Hippocampal formation (tissue), 2 donors: ENCODE measurements at places on chromosomes 5 and 9.
A peak's percentile ranks its signal among the peaks of the same experiment; 100 is the strongest.

DNA sequence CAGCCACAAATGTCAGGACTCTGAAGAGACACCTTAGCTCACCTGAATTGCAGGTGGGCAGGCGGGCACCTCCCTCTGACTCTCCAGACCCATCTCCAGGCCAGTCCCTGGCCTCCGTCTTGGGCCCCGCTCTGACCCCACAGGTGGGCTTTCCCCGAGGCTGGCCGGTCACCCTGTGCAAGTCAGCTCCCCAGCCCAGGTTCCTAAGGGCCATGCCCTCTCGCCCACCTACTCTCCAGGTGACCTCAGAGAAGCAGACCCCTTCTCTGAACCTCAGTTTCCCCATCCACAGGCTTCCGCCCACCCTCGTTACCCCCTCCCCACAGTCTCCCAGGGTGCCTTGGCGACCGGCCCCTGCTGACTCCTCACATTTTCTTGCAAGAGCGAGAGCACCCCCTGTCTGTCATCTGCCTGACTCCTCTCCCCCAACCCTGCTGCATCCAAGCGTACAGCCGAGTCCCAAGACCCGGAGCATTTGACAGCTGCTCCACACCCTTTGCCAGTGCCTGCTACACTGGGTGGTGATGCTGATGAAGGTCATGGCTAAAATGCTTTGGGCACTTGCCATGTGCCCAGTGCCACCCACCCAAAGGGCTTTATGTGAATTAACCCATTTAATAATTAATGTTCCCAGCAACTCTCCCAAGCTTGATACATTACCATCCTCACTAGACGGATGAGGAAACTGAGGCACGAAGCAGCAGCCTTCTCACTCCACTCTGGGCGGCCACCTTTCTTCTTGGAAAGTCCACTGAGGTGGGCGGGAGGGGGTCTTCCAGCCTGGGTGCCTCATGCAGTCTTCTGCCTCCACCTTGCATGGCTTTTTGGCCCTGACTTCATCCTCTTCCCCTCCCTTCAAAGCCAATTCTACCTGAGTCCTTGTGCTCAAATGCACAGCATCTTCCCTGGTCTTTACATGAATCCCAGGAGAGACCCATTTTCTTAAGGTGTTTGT, 51.1 kb upstream of the ORM1 start:
- DNase-seq: no peak

DNA sequence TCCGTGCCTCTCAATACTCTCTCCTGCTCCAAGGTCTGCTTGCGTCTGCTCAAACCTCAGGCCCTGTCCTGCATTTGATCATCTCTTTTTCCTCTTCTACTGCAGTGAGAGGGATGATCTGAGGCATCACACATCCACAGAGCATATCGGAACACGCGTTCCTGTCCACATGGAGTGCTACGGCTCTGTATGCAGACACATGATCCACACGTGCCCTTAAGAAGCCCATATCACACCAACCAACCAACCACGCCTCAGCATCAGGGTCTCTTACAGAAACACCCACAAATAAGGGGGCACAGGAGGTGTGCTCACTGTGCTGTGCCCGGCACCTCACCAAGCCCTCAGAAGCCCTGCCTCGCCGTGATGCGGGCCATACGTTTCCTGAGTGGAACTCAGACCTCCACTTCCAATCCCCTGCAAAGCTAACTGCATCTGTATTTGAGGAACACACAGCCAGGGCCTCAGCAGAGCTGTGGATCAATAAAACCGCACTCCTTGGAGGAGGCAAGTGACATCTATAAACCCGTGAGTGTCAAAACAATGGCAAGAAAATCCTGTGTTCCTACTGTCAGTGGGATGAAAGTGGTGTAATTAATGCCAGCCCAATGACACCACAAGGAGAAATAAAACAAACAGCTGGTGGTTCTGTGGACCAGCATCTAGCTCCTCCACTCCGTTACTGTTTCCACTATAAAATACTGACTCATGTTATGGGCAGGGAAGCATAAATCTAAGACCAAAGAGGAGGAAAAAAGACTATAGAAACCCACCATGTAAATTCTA, 40.4 kb downstream of the AK8 start:
- no peak for DNase-seq

- no peak for DNase-seq
Measured at GRCh38 chr9:136133191-136133958, 14.7 kb upstream of the TMEM250 start.

GRCh38 chr9:109520475-109521132, 22.5 kb upstream of the PTPN3 start:
- DNase-seq: peak; percentile 57

- DNase-seq: no peak
Measured at GRCh38 chr5:14054965-14055963, 87.9 kb upstream of the TRIO start.

- DNase-seq: no peak
Measured at GRCh38 chr9:138053996-138054752, 176.6 kb downstream of the CACNA1B start.

DNA sequence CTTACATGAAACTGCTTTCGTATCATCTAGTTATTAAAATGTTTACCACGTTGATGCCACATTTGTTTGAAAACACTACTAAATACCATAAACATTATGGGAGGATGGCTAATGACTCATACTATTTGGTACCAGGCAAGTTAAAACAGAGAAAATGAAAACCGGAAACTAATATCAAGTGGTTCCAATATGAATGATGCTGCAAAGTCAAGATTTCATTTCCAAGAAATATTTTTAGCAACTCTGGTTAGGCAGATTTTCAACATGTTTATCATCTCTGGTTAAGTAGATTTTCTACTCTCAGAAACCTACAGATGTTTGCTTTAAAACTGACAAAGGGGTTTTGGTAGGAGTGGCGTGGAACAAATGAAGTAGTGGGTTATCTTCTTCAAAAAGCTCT, 4.9 kb upstream of the F2R start:
- DNase-seq: no peak

DNA sequence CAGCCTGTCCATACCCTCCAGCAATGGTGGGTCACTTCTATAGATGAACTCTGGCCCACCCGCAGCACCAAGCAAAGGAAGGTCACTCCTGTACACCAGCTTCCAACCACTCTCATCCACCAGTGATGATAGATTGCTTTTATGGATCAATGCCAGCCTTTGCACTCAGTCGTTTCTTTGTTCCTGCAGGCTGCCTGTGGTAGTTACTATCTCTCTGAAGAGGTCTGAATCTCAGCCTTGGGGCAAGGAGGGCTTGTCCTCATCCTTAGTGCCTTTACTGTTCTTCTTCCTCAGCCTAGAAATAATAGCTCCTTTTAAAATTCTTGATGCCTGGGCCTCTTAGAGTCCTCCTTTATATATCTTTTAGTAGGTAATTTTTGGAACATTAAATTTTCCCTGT, 100.8 kb downstream of the TMC1 start:
- DNase-seq: no peak

- DNase-seq: no peak
Measured at GRCh38 chr5:150163547-150164059, 3.0 kb upstream of the CDX1 start.

DNA sequence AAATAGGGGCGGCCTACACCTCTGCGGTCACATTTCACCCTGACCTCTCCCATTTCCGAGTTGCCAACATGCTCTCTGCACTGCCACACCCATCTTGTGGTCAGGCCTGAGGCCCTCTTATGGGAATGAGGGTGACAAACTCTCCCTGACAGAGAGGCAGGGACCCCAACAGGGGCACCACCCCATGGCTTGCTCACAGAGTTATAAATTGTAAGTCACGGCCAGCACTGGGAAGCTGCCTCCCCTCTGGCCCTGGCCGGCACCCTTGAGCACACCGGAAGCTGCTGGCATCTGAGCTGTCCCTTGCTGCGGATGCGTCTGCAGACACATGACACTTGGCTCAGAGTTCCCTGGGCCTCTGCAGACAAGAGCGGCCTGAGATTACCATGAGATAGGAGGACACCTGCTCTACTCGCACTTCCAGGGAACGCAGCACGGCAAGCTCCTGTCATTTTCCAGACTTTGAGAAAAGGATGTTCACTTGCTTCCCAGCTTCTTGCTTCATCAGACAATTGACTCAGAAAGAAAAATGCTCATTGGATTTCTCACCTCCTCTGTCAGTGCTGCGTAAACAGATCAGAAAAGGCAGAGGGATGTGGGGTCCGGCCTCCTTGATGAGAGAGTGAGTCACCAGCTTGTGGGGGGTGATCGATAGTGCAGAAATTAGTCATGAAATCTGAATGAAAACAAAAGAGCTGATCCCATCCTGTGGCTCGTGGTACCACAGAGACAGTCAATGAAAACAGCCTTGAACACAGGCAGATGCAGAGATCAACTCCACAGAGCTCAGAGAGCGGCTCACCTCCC, 269.8 kb downstream of the SYK start:
- DNase-seq: no peak

GRCh38 chr9:69556707-69557106, 115.5 kb downstream of the APBA1 start:
- DNase-seq: no peak

- no peak for DNase-seq
Measured at GRCh38 chr5:60522292-60522905, 177.6 kb downstream of the DEPDC1B start.

GRCh38 chr9:135001526-135001925, 83.8 kb upstream of the FCN1 start:
- DNase-seq: no peak

DNA sequence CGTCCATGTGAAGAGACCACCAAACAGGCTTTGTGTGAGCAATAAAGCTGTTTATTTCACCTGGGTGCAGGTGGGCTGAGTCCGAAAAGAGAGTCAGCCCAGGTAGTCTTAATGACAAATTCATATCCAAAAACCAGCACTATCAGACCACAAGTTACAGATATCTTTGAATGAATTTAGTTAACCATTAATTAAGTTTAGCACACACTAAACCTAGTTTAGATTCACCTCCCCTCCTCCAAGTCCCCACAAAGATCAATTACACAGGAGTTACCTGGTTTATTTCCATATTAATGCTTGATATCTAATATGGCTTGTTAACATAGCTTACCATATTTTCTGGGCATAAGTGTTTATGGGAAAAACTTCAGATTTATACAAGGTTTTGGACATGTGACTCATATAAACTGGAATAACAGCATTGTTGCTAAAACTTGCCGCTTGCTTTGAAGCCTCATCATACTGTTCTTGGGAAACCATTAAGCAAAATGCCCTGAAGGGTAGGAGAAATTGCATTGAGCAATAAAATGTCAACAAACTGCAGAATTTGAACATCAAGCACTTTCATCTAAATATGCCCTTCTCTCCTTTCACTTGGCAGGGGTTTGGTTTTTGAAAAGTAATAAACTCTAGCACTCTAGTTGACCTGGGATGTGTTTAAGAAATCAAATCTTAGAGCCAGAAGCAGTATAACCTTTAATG, 166.9 kb downstream of the SNCAIP start:
- DNase-seq: no peak

DNA sequence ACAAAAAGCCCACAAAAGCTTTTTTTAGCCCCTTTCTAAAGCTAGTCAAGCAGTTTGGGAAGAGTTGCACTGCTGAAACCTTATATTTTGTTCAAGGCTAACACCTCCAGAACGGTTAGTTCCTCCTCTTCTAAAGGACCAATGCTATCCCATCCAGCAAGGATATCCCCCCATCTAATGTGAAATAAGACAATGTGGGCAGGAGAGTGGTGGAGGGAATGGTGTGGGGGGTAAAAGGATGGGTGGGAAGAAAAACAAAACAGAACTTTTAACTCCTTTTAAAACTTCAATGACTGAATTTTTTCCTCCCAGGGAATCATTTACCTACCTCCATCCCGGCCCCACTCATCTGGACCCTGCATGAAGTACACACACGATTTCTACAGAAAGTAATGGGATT, 21.2 kb downstream of the PTCH1 start:
- no peak for DNase-seq

DNA sequence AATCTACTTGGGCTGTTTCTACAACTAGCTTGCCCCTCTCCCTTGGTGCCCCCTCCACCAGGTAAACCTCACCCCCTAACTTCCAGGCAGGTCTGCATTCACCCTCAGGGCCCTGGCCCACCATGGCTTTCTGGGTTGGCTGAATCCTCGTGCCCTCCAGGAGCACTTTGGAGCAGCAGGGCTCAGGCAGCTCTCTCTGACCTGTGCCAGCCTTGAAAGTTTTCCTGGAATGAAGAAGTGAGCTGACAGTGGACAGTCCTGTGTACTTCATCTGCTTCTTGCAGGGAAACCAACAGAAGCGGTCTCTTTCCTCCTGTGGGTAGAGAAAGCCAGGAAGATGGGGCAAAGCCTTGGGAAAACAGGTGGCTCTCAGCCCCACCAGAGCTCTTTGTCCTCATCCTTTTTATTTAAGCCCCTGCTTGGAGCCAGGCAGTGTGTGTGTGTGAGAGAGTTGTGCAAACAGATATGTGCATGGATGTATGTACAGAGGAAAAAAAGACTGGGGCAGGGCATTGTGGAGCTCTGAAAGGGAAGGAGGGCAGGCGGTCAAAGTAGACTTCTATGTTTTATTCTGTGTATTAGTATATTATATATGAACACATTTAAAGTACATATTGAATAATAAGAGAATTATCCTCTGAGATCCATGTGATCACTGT, 62.3 kb upstream of the SPRY4 start:
- DNase-seq: no peak

- no peak for DNase-seq
Measured at GRCh38 chr5:41275813-41276512, 62.6 kb upstream of the C6 start.

DNA sequence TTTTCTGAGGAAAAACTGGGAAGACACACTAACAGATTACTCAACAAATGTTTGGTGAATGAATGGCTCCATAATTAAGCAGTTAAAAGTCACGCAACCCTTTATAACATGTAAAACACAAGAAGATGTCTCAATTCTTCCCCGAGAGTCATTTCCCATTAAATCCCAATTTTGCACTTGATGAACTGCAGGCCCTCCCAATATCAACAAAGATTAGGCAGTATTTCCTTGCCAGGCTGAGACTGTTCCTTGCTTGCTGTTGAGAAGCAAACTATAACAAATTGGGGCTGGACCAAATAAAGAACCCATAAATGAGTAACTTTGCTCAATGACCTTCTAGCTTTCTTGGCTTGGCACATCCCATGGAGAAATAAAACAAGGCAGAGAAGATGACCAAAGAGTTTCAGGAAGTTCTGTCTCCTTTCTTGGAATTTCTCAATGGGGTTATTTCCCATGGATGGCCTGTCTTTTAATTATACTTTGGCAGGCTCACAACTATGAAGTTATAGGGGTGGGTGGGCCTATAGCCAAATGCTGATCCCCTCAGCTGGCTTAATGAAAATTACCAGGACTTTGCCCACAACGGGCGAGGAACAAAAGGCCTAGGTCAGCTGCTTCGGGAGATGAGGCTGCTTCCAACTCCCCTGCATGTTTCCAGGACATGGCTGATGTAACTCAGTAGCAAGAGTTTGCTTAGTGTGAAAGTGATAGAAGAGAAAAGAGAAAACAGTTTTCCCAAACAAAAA, 243.1 kb upstream of the RFX3 start:
- DNase-seq: no peak

- DNase-seq: no peak
Measured at GRCh38 chr5:160233215-160233614, 3.9 kb downstream of the FABP6 start.
